B cell (primary cell): ENCODE measurements at places on chromosomes 12 and 14. TPM values are rescaled to one million over a fixed set of nuclear protein-coding genes. Genes with fewer than 3 reads are reported as not detected.

- H3K27me3 ChIP-seq: no peaks in the 10 kb centered on the region
- DNase-seq: peak; percentile 34
- H3K4me3 ChIP-seq: peak overlapping the region; percentile 4
- no peaks in the 10 kb centered on the region for H3K36me3 ChIP-seq
- H3K4me1 ChIP-seq: peaks cover 96% of the 10 kb centered on the region
These were observed 7.8 kb downstream of the CTDSP2 start for GRCh38 chr12:57838594-57839302.

GRCh38 chr12:39902821-39903220, 203.1 kb downstream of the SLC2A13 start:
- no peak overlapping the region for H3K27ac ChIP-seq
- no peak overlapping the region for H3K4me3 ChIP-seq
- H3K36me3 ChIP-seq: no peaks in the 10 kb centered on the region
- no peak for DNase-seq
- H3K27me3 ChIP-seq: no peaks in the 10 kb centered on the region

DNA sequence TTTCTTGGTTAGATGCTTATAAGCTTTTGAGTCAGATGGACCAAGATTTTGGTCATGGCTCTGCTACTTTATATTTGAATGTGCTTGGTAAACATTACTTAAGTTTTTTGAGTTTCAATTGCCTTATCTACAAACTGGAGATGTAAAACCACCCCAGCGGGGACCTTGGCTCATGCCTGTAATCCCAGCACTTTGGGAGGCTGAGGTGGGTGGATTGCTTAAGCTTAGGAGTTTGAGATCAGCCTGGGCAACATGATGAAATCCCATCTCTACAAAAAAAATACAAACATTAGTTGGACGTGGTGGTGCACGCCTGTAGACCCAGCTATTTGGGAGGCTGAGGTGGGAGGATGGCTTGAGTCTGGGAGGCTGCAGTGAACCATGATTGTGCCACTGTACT, 11.2 kb downstream of the NECAP1 start:
- no peak overlapping the region for H3K27ac ChIP-seq
- H3K27me3 ChIP-seq: no peaks in the 10 kb centered on the region
- no peak overlapping the region for H3K4me3 ChIP-seq
- DNase-seq: no peak
- peaks cover 12% of the 10 kb centered on the region for H3K4me1 ChIP-seq

- no peaks in the 10 kb centered on the region for H3K27me3 ChIP-seq
- peak; percentile 33 for DNase-seq
- no peaks in the 10 kb centered on the region for H3K36me3 ChIP-seq
- H3K4me3 ChIP-seq: no peak overlapping the region
These were observed 17.9 kb upstream of the DHRS7 start for GRCh38 chr14:60183138-60183537.

GRCh38 chr12:13435235-13435933, 238.9 kb downstream of the EMP1 start:
- no peak overlapping the region for H3K4me3 ChIP-seq
- no peak overlapping the region for H3K27ac ChIP-seq
- H3K4me1 ChIP-seq: no peaks in the 10 kb centered on the region
- no peaks in the 10 kb centered on the region for H3K36me3 ChIP-seq
- no peaks in the 10 kb centered on the region for H3K27me3 ChIP-seq

DNA sequence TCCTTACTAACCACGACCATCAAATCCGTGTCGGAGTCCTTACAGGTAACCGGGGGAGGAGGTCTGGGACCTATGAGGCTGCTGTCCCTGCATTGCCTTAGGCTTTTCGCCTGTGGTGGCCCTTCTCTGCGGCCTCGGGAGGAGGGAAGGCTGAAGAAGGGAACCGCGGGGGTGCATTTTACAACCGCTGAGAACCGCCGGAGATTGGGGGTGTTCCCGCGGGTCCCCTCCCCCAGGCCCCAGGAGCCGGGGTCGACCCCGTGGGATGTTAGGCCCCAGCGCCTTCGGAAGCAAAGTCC, 549 bp downstream of the GPHN start:
- peaks cover 7% of the 10 kb centered on the region for H3K4me1 ChIP-seq
- DNase-seq: no peak
- H3K4me3 ChIP-seq: peak overlapping the region; percentile 80

DNA sequence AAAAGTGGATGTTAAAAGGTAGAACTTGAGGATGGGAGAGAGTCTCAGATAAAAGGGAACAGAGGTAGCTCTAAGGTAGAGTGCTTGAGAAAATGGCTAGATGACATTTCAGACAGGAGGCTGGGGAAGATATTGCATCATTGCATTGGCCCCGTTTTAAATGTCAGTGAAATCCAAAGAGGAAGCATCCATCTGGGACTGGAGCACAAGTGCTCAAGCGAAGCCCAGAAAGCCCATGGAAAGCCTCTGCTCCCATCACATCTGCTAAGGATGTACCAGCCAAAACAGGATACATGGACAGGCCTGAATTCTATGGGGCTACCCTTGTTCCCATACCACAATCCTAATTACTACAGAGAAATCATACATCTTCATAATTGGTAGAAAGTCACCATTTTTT, 581.5 kb upstream of the TMEM132C start:
- H3K36me3 ChIP-seq: no peaks in the 10 kb centered on the region
- no peak for DNase-seq
- H3K27ac ChIP-seq: no peak overlapping the region
- H3K27me3 ChIP-seq: no peaks in the 10 kb centered on the region
- H3K4me1 ChIP-seq: no peaks in the 10 kb centered on the region
- H3K4me3 ChIP-seq: no peak overlapping the region

- H3K27me3 ChIP-seq: peaks cover 5% of the 10 kb centered on the region
- no peaks in the 10 kb centered on the region for H3K4me1 ChIP-seq
- H3K4me3 ChIP-seq: no peak overlapping the region
These were observed 243.0 kb downstream of the TTC8 start for GRCh38 chr14:89067293-89067972.

DNA sequence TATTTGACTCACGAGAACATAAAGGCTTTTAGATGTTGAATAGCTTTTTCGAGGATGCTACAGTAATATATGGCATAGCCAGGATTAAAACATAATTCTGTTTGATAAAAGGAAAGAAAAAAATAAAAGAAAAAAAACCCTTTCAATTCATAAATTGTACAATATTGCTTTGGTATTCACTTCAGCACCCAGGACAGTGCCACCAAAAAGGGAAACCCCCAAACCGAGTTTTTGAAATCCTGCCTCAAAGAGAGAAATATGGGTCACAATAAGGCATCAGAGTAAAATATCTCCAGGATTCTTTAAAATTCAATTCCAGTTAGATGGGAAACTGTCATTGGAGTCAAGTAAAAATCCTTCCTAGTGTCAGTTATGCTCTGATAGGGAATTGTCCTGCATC, 551.2 kb upstream of the SEL1L start:
- no peak for DNase-seq
- no peaks in the 10 kb centered on the region for H3K36me3 ChIP-seq
- H3K4me3 ChIP-seq: no peak overlapping the region
- no peaks in the 10 kb centered on the region for H3K27me3 ChIP-seq

DNA sequence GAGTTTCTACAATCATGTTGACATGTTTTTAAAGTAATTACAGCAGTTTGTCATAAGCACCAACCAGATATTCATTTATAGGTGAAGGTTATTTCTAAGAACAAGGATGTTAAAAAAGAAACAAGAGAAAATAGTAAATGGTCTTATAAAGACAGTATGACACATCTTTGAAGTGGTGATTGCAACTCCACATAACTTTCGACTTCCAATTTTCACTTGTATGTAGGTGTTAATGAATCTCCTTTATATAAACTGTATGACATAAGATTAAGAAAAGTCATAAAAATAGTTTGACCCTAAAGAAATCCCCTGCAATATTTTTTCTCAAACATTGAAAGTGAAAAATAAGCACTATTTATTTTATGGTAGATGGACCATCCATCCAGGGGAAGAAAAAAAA, 144.8 kb upstream of the PTPRQ start:
- H3K27ac ChIP-seq: no peak overlapping the region
- no peak overlapping the region for H3K4me3 ChIP-seq

Gene TAS2R43
- 4.8 and 5.0 TPM in 2 replicates for total RNA-seq

- DNase-seq: no peak
- no peak overlapping the region for H3K4me3 ChIP-seq
- H3K27me3 ChIP-seq: no peaks in the 10 kb centered on the region
- no peaks in the 10 kb centered on the region for H3K36me3 ChIP-seq
These were observed 521.2 kb downstream of the AACS start for GRCh38 chr12:125586441-125586840.

Gene KRT79
- not detected in 2 replicates for total RNA-seq

DNA sequence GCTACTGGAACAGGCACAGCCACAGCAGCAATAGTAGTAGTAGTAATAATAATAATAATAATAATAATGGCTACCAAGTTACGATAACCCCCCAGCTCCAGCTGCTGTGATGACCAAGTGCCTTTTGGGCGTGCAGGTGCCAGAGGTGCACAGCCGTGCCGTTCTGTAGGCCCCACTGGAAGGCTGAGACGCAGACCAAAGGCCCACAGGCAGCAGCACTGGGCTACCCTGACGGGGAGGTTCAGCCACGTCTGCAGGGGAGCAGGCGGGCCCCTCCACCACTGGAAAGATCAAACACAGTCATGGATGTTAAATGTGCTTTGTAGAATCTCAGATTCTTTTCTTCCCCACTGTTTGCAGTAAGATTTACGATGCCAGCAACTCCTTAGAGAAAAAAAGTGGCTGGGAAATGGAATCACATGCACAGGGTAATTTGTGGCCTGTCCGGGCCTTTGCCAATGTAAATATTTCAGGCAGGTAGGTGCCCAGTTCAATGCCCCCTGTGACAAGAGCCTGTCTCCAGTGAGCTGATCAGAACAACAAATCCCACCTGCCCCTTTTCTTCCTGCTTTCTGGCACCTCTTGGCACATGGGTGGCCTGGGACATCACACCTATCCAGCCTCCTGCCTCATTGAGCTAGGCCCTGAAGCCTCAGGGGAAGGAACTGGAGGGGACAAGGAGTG, 32.6 kb downstream of the CCDC85C start:
- H3K27me3 ChIP-seq: no peaks in the 10 kb centered on the region
- H3K36me3 ChIP-seq: no peaks in the 10 kb centered on the region
- H3K27ac ChIP-seq: no peak overlapping the region

- no peaks in the 10 kb centered on the region for H3K27me3 ChIP-seq
- H3K4me1 ChIP-seq: peaks cover 35% of the 10 kb centered on the region
- no peaks in the 10 kb centered on the region for H3K36me3 ChIP-seq
- H3K27ac ChIP-seq: no peak overlapping the region
- H3K4me3 ChIP-seq: no peak overlapping the region
These were observed 86.0 kb downstream of the SCARB1 start for GRCh38 chr12:124777399-124778372.

- no peak for DNase-seq
- no peak overlapping the region for H3K27ac ChIP-seq
- H3K4me3 ChIP-seq: no peak overlapping the region
- H3K4me1 ChIP-seq: no peaks in the 10 kb centered on the region
- no peaks in the 10 kb centered on the region for H3K27me3 ChIP-seq
- H3K36me3 ChIP-seq: no peaks in the 10 kb centered on the region
These were observed 93.0 kb upstream of the MGAT4C start for GRCh38 chr12:86349196-86349595.

- DNase-seq: peak; percentile 89
- H3K36me3 ChIP-seq: peaks cover 6% of the 10 kb centered on the region
- H3K4me3 ChIP-seq: peak overlapping the region; percentile 65
- peak overlapping the region; percentile 96 for H3K27ac ChIP-seq
- no peaks in the 10 kb centered on the region for H3K27me3 ChIP-seq
These were observed 59.7 kb downstream of the PLXNC1 start for GRCh38 chr12:94207849-94208621.

DNA sequence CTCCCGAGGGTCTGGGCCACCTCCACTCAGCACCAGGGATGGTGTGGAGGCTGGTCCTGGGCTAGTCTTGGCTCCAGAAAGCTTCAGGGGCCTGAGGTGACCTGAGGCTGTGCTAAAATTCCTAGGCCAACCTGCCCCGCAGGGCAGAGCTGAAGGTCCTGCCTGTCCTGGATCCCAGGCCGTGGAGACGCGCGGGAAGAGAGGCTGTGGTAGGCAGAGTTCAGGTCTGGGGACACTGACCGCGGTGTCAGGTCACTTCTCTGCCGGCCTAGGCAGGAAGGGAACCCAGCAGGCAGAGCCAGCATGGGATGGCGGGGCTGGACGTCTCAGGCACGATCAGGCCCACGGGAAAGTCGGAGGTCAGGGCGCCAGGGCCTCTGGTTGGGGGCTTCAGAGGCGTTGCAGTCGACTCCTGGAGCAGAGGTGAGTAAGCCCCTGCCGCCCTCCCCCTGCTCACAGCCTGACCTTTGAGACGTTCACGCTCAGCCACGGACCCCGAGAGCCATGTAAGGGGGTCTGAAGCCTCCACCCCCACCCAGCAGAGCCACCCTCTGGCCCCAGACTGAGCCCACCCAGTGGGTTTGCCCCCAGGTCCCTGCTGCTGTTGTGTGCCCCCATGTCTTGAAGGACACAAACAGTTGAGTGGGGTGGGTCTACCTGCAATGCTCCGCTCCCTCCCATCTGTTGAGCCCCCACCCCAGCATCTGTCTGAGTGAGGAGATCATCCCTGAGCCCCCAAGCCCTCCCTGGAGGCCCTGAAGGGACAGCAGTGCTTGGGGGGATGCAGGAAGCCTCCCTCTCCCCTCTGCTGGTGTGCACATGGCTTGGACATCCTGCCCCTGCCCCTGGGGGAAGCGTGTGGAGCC, 142.7 kb downstream of the KIF26A start:
- no peak overlapping the region for H3K27ac ChIP-seq
- no peak overlapping the region for H3K4me3 ChIP-seq
- H3K27me3 ChIP-seq: no peaks in the 10 kb centered on the region
- no peak for DNase-seq
- no peaks in the 10 kb centered on the region for H3K4me1 ChIP-seq

GRCh38 chr14:64478634-64479250, 13.4 kb downstream of the AKAP5 start:
- DNase-seq: peak; percentile 63
- H3K36me3 ChIP-seq: no peaks in the 10 kb centered on the region
- H3K27ac ChIP-seq: no peak overlapping the region
- no peaks in the 10 kb centered on the region for H3K4me1 ChIP-seq
- no peaks in the 10 kb centered on the region for H3K27me3 ChIP-seq

DNA sequence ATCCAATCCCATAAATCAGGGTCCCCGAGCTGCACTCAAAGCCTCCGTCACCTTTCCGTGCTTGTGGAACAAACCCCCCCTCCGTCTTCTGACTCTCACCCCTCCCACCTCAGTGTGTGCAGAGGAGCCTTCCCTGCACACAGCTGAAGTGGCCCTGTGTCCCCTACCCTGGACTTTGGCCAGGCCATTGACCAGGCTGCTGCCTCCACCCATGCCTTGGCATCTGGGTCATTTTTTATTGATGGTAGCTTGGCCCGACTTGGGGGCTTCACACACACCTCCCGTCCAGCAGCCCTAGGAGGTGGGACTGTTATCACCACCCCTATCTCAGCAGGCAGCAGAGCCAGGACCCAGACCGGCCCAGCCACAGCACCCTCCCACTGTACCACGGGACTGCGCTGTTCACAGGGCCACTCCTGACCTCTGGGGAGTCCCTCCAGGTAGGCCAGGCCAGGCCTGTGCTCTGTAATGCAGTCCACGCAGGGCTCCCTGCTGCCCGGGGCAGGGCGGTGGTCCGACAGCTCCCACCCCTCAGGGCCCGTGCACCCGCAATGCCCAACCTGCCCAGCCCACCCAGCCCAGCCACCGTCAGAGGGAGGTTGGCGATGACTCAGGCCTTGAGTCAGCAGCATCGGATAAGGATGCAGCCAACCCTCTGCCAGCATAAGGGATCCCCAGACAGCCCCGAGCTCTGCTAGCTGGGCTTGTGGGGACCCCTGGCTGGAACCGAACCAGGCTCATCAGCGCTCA, 9.2 kb upstream of the INF2 start:
- DNase-seq: no peak
- H3K4me3 ChIP-seq: no peak overlapping the region
- H3K27ac ChIP-seq: no peak overlapping the region

- H3K4me3 ChIP-seq: peak overlapping the region; percentile 32
- no peak for DNase-seq
- no peaks in the 10 kb centered on the region for H3K27me3 ChIP-seq
- peak overlapping the region; percentile 89 for H3K27ac ChIP-seq
- H3K4me1 ChIP-seq: peaks cover 61% of the 10 kb centered on the region
- H3K36me3 ChIP-seq: no peaks in the 10 kb centered on the region
These were observed 56.5 kb downstream of the DAD1 start for GRCh38 chr14:22532345-22533056.
